Activated naive CD4-positive, alpha-beta T cell treated with anti-CD3 and anti-CD28 coated beads, Interleukin-2, amount 50 U/mL, for 72 hours (primary cell): ENCODE measurements at places on chromosomes 6 and 20. TPM values are rescaled to one million over a fixed set of nuclear protein-coding genes. Genes with fewer than 3 reads are reported as not detected.

The ABHD16A gene
- total RNA-seq: 46.8 TPM

The LRRC73 gene
- 0.48 TPM for total RNA-seq

DNA sequence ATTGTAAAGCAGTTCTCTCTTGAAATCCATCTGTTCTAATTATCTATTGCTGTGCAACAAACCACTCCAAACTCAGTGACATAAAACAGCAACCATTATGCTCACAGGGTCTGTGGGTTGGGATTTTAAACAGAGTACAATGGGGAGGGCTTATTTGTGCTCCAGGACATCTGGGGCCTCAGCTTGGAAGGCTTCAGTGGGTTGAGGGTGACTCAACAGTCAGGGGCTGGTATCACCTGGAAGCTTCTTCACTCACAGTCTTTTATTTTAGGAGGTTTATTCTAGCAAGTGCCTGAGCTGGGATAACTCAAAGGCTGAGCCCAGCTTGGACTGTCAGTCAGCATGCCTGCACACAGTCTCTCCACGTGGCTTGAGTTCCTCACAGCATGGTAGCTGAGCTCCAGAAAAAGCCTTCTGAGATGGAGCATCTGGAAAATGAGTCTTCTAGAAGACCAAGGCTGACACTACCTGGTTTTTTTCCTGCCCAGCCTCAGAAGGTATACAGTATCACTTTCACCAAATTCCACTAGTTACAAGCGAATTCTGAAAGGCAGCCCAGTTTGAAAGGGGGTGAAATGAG lies 234.6 kb upstream of the ID4 start:
- DNase-seq: no peak

The IPCEF1 gene
- total RNA-seq: 8.8 TPM

GRCh38 chr6:41043151-41043550 lies 884 bp downstream of the TSPO2 start:
- no peak for DNase-seq

DNA sequence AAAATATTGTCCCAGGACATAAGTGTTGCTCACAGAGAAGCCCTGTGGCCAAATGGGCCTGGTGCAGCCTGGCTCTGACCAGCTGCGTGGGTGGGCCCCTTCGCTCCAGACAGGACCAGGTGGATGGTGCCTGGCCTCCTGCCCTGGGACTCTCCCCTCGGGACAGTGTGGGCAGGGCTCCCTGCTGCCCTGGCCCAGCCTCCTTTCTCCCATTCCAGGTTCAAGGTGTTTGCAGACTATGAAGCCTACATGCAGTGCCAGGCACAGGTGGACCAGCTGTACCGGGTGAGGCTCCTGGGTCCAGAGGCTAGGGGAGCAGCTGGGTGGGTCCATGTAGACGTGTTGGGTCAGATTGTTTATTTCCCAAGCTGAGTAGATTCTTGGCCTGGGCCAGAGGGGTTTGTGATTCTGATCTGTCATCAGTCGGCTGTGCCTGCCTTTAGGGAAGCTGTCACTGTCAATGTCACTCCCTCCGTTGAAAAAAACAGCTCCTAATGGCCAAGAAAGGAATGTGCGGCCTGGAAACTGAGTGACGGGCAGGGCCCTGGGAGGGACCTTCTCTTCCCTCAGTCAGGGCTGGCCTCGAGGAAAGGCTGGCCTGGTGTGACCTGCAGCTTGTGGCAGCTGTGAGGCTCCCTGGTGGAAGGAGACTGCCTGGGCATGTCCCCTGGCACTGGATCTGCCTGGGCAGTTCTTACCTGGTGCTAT lies 47.7 kb downstream of the PYGB start:
- DNase-seq: no peak

DNA sequence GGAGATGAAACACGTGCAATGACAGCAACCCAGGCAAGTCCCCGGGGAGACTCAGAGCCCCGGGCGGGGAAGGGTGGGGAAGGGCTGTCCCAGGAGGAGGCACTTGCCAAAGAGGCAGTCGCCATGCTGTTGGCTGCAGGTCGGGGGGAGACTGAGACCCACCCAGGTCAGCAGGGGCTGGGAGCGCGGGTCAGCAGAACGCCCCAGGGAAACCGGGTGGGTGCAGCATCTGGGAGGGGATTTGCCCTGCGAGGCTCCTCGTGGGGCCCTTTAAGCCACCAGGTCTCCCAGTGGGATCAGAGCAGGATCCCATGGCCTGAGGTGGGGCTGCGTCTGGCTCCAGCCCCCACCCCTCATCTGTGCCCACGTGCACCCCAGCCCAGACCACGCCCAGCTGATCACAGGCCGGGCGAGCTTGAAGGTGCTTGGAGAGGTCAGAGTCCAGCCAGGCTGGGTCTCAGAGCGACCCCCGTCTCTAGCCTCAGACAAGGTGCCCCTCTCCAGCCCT lies 65.5 kb downstream of the YTHDF1 start:
- no peak for DNase-seq

The IMPG1 gene
- total RNA-seq: not detected

The CPXM1 gene
- 1.1 TPM for total RNA-seq

DNA sequence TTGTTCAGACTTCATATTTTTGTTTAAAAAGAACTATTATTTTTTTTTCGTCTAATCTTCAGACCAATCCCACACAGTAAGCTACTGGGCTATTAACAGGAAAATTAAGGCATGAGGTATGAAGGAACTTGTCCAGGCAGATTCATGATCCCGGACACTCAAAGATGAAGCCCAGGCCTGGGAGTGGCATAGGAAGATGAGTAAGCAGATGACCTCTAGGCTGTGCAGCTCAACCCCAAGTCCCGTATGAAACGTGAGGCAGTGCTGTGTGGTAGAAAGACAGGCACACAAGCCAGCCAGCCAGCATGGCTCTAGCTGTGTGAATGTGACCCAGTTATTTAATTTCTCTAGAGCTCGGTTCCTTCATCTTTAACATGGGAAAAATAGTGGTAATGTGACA lies 231.9 kb downstream of the CLIC5 start:
- no peak for DNase-seq

The MAP3K5 gene
- total RNA-seq: 8.7 TPM

- no peak for DNase-seq
These were observed 329.1 kb downstream of the LAMA2 start for GRCh38 chr6:129212081-129212480.

DNA sequence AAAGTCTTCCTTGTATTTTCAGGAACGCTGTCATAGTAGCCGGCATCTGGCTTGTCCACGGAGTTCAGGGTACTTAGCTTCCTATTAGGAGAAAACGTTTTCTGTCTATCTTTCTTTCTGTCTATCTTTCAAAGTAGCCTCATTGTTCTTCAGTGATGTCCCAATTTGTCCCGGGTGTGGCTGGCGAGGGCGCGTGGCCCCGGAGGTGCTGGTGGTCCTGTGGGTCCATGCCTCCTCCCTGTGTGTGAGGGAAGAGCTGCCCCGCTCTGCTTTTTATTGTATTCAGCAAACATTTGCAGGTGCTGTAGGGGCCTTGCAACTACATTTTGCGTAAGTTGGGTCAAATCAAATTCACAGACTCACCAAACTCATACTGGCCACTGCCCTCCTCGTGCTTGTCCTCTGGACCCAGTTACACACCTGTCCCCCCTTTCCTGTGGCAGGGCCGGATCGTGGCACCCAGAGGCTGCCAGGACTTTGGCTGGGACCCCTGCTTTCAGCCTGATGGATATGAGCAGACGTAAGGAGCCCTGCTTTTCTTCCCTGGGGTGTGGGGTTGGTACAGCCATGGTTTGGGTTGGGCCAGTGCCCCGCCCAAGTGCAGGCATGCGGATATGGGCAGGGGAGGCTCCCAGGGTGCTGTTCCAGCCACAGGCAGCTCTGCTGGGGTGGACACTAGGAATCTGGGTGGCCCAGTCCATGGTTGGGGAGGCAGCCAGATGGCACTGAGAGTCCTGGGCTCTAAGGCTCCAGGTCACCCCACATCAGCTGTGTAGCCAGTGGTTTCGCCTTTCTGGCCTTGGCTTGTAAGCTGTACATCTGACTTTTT lies 12.3 kb downstream of the ITPA start:
- DNase-seq: no peak

The ADGRF4 gene
- not detected for total RNA-seq

The AVP gene
- total RNA-seq: not detected

DNA sequence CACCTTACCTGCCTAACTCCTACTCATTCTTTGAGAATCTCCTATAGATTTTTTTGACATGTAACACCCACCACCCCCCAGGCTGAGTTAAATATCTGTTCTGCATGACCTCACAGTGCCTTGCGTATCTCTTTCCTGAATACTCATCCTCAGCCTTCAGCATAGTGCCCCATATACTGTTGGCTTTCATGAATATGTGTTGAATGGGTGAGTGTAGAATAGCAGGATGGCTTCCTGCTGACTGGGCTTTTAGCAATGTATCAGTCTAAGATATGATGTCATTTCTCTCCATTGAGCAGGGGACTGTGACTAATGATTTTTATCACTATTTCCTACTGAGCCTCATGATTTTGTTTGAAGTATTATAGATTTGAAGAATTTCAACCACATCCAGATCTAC lies 361.6 kb upstream of the MARCKS start:
- DNase-seq: no peak

The EPHA7 gene
- not detected for total RNA-seq

GRCh38 chr20:36599912-36600345 lies 5.7 kb upstream of the RAB5IF start:
- DNase-seq: no peak

The SYNGAP1 gene
- total RNA-seq: 70.5 TPM

DNA sequence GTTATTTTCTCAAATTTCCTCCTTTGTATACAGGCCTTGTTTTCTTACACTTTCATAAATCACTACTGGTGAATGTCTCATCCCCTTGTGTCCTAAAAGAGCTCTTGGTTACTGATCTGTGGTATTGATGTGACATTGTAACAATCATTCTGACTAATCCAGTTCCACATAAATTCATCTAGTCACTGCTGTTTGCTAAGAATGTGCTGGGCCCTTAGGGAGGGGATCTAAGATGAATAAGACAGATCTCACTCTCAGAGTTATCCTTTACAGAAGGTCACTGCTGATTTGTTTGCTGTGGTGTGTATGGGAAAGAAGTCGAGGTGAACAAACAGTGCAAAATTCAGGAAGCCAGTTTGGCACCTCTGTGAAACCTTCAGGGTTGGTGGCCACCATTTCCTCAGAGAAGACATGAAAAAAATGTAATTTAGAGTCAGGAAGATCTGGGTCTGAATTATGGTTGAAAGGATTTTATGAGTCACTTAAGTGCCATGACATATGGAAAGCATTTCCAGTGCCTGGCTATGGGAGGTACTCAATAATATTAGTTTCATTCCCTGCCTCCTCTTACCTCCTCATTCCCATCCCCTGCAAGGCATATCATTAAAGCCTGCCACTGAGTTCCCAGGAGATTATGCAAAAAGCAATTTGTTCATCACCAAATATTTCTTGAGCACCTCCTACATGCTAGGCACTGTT lies 121.8 kb downstream of the COL9A1 start:
- DNase-seq: no peak

The ESF1 gene
- total RNA-seq: 10.9 TPM

DNA sequence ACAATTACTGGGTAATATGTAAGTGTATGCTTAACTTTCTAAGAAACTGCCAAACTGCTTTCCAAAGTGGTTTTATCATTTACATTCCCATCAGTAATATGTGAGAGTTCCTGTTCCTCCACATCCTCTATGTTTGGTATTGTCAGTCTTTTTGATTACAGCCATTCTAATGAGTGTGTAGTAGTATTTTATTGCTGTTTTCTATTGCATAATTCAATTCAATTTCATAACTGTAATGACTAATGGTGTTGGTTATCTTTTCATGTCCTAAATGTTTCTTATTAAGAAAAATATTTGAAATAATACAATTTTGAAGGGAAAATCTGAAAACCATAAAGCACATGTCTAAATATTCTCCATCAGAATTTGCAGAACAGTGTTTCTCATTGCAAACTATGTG lies 119.3 kb downstream of the MAP3K7 start:
- no peak for DNase-seq

DNA sequence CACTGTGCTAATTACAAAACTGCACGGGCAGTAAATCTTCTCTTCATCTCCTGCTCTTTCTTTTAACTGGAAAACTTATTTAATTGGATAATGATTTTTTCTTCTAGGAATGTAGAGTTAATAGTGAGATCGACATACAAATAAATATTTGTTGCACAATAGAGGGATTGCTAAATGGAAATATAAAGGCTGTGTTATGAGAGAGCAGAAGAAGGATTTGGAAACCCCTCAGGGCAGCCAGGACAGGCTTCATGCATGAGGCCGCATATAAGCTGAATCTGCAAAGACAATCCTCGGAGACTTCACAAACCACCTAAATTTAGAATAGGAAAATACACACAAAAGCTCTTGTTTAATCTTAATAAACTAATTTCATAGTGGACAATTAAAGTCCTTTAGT lies 2.9 kb upstream of the TAAR1 start:
- no peak for DNase-seq

The SMLR1 gene
- total RNA-seq: not detected

DNA sequence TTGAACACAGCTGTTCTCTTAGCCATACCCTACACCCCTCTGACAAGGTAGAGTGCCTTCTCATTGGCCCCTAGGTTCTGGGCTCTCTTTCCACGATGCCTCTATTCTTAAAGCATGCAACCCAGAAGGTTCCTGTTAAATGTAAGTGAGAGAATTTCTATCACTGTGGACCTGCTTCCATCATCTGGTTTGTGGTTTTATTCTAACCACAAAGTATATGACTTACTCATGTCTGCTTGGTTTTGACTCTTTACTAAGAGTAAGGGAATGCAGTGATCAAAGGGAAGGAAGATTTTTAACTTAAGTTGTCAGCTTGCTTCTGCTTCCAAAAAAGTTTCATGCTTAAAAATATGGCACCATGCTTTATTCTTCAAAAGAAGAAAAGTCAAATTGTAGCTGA lies 80.2 kb downstream of the ANKEF1 start:
- no peak for DNase-seq

DNA sequence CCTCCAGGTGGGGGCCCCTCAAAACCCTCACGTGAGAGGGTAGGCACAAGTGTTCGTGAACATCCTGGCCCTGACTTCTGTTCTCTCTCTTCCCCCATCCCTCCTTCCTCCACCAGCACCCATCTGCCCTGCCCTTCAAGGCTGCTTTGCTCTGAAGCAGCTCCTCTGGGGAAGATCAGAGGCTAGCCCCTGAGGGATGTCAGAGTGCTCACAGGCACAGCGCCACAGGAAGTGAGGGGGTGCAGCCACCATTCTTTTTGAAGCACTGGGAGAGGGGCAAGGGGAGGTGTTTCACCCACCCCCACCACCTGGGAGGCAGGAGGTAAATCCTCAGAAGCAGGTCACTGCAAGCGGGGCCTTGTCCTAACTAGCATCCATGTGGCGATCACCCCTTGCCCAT lies 11.4 kb downstream of the MOCS1 start:
- no peak for DNase-seq

GRCh38 chr20:8722277-8722928 lies 346.5 kb upstream of the PLCB4 start:
- no peak for DNase-seq

GRCh38 chr20:24366336-24367004 lies 103.0 kb upstream of the SYNDIG1 start:
- no peak for DNase-seq

- no peak for DNase-seq
These were observed 261.1 kb downstream of the SAMD5 start for GRCh38 chr6:147769496-147770087.

The PBOV1 gene
- total RNA-seq: not detected

- DNase-seq: no peak
These were observed 50.6 kb upstream of the FANCE start for GRCh38 chr6:35401514-35401913.
